CD4-positive, alpha-beta T cell treated with Interleukin-21 for 1 hour (primary cell): ENCODE measurements at places on chromosomes 3 and 15.

- DNase-seq: no peak
Measured at GRCh38 chr15:80090041-80090440, 30.6 kb downstream of the ZFAND6 start.

DNA sequence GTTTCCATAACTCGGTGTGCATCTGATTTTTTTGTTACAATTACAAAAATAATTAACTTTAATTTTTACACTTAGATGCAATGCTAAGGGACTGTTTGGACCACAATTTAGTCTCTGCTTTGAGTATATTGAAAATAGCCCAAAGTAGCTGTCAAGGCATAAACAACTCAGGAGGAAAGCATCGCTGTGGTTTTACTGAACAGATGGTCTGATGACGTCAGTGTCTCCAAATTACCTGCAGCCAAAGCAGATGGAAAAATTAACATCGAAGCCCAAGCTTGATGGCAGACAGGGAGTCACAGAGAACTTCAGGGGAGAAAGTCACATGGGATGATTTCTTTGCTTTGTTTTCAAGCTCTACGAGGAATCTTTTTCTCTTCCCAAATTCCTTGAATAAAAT is 83.1 kb upstream of the PLCL2 start:
- peak; percentile 11 for DNase-seq

- DNase-seq: no peak
Measured at GRCh38 chr3:177521305-177521704, 324.0 kb upstream of the TBL1XR1 start.

DNA sequence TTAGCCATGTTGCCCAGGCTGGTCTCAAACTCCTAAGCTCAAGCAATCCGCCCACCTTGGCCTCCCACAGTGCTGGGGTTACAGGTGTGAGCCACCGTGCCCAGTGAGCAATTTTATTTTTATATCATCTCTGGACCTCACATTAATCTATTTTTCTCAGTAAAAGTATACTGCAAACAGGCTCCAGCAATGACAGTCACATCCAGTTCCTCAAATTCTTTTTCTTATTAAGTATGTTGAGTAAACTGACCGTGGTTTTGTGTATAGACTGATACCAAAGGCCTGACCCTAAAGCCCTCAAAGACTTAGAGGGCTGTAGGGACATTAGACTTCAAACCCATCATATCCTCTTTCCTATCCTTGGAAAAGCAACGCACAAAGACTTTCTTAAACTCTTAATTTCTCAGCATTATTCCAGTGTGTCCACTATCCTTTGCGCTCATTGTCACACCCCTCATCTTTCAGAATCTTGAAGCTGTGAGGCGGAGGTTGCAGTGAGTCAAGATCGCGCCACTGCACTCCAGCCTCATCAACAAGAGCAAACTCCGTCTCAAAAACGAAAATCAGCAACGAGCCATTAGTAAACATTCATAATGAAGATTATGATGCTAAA is 2.0 kb downstream of the NGLY1 start:
- no peak for DNase-seq

DNA sequence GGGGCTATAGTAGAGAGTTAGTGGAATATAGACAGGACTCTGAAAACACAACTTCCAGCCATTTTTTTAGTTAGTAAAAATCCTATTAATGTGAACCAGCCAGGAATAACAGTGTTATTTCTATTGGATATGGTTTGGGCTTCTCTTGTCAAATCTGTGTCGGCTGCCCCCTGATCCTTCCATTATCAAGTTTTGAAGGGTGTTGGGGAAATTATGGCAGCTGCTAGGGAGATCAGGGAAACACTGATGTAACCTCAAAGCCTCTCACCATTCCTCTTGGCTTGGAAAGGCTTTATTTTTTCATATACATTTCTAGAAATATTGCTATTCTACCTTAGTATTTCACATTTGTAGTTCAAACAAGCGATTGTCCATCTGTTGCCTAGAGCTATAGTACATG is 293.7 kb upstream of the TPRG1 start:
- DNase-seq: no peak

DNA sequence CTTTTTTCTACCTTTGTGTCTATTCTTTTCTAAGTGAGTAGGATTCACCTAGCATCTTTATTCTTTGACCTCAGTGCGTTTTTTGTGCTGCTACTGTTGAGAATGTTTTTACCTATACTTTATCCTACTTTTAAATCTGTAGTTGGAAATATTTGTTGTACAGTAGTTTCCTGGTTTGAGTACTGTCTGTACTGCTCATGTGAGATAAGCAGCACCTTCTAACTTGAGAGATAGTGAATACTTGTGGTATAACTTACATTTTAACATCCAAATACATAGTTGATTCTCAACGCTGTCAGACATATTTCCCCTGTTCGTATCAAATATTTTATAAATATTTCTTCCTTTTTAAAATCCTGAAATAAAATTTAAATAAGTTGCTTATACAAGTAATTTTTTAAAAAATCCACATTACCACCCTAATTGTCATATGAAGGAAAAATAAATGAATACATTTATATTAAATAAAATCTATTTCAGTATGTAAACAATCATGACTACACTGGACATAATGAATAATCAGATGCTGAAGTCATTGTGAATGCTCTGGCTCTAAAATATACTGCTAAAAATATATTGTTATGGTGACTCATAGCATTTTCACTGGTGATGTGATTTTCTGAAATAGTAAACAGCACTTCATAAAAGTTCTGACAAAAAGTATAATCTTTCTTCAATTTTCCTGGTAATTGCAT is 17.4 kb downstream of the ATP11B start:
- no peak for DNase-seq

DNA sequence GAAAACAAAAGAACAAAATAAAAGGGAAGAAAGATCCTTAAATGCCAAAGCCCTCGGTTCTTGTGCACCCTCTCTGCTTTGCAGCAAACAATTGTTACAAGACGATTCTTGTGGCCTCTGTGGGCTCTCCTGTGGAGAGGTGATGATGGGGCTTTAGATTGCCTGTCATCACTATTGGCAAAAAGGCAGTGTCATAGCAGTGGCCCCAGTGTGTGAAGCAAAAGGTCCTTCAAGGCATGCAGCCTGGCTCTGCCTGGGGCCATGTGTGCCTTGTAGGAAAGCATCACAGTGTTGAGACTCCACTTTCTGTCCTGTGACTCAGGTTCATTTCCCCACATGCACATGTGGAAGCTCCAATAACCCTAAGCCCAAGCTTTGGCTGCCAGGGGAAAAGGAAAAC is 43.7 kb downstream of the POC1A start:
- DNase-seq: no peak

GRCh38 chr3:101574388-101575112 is 570 bp downstream of the PCNP start:
- DNase-seq: peak; percentile 69

GRCh38 chr3:26191556-26191955 is 401.7 kb downstream of the OXSM start:
- no peak for DNase-seq

DNA sequence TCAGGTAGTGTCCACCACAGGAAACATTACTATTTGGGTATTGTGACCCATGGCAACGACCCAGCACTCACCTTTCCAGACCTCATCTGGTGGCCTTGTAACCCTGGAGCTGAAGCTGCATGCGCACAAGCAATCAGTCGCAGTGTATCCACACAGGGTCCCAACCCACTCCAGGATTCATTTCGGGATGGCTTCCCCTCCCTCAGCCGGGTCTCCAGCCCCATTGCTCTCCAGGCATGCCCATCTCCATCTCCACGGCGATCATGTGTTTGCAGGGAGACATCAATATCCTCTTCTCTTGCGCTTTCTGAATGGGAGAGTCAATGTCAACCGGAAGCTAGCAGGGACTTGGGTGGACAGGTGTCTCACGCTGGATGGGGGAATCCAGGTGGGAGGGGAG is 35.2 kb downstream of the GOLGA6L2 start:
- DNase-seq: no peak

GRCh38 chr3:132788301-132788671 is 66.1 kb upstream of the NPHP3 start:
- no peak for DNase-seq

DNA sequence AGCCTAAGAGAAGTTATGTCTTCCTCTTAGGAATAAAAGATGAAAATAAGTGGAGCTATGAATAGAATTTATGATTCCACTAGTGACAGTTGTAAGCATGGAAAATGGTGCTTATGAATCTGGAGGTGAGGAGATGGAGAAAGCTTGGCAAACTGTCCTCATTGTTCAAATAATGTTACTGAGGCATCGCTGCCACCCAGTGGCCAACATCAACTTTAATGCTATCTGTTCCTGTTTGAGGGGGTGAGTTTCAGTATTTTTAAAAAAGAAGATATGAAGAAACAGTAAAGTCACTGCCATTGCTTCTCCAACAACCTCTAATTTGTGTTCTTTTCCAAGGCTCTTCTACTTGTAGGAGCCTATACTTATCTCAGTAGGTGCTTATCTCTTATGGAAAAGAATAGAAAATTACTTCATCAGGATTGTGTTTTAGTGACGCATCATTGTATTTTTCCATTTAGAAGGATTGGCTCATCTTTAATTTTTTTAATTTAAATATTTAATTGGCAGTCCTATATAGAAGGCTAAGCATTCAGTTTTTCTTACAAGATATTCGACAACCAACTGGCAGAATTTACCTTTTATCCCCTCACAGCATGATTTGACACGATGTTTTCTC is 260.4 kb upstream of the P2RY1 start:
- peak; percentile 8 for DNase-seq

DNA sequence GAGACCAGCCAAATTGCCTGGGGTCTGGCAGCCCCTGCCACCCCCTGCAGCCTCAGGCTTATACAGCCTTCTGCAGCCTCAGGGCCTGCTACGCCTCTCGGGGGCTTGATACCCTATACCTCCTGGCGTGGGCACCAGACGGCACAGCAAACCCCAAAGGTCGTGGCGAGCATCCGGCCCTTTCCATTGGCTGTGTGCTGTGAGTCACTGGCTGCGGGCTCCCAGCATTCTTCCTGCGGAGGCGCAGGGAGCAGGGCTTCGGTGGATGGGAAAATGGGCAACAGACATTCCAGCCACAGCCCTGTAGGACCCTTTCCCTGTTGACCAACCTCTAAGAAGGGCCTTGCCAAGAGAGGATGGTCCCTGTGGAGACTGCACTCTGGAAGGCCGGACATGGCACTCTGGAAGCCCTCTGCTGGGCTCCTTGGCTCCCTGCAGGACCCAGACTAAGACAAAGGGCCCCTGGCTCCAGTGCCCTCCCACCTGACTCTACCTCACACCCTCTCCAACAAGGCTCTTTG is 59.6 kb downstream of the ITGA11 start:
- no peak for DNase-seq

DNA sequence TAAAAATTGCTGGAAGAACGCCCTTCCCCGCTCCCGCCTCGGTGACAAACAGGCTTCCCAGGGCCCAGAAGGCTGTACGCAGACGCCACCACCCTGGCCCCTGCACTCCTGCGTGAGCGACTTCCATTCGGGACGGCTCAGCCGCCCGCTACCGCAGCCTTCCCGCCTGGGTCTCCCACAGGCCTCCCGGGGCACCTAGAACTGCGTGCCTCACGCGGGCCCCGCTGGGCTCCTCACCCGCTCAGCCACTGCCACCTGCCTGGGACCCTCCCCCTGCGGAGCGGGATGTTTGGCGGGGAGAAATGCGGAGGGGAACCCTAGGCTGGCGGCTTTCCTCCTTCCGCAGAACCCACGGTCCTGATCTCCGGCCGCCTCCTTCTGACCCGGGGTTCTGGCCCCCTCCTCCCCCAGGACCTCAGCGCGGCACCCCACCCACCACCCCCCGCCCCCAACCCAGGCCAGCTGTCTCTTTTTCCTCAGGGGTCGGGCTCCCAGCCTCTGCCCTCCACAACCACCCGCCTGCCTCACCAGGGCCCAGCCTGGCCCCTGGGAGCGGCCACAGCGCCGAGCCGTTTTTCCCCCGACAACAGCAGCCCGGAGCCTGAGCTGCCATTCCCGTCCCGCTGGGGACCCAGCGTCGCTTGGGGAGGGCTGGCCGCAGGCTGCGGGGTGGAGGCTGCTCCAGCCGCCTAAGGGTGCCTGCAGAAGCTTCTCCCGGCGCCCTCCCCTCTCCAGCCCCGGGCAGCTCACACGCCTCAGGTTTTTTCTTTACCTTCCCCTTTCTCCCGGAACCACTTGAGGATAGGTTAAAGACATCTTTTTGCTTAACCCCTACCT is 27.6 kb upstream of the RAB7A start:
- no peak for DNase-seq

- DNase-seq: no peak
Measured at GRCh38 chr15:85099195-85099803, 117.6 kb downstream of the PDE8A start.

DNA sequence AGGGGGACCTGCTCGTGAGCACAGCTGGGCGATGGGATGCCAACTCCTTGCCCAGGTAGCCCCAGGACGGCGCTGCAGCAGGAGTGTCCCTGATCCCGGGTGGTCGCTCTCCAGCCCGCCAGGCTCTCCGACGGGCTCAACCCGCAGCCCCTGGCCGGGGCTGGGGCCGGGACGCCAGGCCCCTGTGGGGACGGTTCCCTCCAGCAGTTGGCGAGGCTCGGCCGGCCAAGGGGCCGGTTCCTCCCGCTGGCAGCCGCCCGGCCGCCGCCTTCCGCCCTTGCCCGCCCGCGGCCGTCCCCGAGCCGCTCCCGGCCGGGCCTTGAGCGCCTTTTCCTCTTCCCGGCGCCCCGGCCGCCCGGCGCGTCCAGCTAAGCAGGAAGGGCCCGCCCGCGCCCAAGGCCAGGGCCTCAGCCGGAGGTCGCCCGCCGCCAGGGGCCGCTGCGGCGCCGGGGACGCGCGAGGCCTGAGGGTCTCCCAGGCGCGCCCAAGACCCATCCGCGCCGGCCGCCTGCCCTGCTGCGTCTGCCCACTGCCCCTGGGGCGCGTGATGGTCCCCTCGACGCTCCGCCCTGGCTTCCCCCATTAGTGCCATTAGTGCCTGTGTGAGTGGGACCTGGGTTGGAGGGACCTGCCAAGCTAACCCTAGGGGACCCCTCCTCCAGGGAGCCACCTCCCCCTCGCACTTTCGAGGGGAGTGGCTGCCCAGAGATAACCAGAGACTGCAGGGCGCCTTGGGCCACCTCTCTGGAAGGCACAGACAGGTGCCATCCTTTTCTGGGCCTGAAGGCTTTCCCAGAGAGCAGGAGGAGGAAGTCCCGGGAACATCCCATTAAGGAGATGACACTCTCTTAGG is 106.4 kb downstream of the FBLN2 start:
- peak; percentile 23 for DNase-seq

DNA sequence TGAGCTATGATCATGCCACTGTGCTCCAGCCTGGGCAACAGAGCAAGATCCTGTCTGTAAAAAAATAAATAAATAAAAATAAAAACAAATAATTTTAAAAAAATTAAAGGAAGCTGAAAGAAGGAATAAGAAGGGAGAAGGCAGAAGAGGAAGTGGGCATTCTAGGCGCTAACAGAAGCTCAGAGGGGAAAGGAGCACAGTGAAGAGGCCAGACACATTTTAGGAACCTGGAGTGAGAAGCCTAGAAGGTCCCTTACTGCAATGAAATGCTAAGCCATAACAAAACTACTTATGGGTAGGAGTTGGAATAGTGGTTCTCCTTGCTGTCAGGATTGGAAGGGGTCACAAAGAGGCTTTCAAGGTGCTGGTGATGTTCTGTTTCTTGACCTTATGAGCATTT is 64.0 kb downstream of the ITGB5 start:
- DNase-seq: no peak
